ENCODE measurements at places on chromosomes 12 and 14.
A peak's percentile ranks its signal among the peaks of the same experiment; 100 is the strongest.

- DNase-seq, result no peak
Observed at GRCh38 chr12:12468575-12468974, 94.1 kb downstream of the DUSP16 start.

DNA sequence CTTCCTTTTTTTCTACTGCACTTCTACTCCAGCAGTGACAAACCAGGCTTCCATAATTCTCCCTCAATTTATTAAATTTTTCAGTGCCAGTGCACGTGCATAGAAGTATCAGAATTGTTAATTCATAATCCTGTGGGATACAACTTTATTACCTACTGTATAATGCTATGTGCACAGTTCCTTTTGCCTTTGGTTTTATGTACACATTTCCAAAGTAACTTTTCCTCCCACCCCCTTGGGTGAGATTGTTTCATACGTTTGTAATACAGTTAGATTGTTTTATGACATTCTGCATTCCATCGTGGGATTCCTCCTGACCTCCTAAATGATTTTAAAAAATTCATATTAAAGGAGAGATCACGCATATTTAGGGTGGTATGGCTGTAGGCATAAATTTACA, 128.1 kb downstream of the TTC6 start:
- no peak for DNase-seq

DNA sequence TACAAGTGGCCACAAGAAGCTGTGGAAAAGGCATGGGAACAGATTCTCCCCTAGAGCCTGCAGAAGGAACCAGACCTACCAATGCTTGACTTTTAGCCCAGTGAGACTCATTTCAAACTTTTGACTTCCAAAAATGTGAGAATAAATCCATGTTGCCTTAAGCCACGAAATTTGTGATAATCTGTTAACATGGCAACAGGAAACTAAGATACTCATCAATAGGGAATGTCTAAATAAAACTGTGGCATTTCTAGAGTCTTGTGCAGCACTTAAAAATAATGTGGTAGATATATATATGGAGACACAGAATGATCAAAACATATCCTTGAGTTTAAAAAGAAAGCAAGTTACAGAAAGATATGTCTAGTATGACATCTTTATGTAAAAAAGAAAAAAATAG, 12.0 kb downstream of the HECTD4 start:
- DNase-seq, result no peak

DNA sequence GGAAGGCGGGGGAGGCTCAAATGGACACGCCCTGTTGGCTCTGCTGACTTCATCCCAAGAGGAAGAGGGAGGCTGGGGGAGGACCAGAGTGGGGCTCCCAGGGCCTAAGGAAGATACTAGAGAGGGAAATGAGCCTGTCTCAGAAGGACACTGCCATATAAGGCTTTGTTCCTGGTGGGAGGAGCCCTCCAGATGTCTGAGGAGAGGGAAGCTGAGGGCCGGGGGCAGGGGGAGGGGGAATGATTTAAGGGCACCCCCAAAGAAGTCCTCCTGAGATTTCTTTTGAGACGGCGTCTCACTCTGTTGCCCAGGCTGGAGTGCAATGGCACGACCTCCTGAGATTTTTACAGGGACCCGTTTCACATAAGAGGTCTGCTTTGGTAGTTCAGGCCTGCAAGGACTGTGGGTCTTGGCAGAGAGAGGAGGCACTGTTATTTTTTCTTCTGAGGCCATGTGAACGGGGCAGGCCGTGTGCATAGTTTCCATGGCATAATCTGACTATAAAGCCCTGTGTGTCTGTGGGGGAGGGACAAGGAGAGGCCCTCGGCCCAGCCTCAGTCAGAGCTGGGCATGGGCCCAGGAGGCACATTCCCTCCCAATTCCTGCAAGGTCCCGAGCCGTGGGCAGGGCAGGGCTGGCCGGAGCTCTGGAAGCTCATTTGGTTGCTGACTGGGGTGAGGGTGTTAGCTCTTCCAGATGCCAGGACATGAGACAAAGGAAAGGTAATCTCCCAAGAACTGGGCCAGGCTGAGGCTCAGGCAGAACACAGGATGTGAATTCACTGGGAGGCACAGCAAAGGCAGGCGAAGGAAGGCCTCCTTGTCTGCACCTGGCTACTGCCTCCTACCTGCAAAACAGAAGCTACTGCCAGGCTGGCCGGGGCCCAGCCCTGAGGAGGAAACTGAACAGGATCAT, 22.2 kb upstream of the PLEKHG3 start:
- DNase-seq, result peak; percentile 64

GRCh38 chr14:56340932-56341331, 222.7 kb downstream of the PELI2 start:
- DNase-seq, result no peak

GRCh38 chr14:68800390-68800789, 7.5 kb upstream of the ZFP36L1 start:
- DNase-seq, result no peak

- no peak for DNase-seq
Observed at GRCh38 chr14:97276573-97276972, 479.4 kb downstream of the VRK1 start.

All from NB4 (cell line).